ENCODE measurements at places on chromosomes 7 and 10.

- no peak for DNase-seq
These were observed 417.7 kb upstream of the CELF2 start for GRCh38 chr10:10600004-10600403.

- peak; percentile 37 for DNase-seq
These were observed 15.3 kb upstream of the SUN1 start for GRCh38 chr7:816751-817671.

DNA sequence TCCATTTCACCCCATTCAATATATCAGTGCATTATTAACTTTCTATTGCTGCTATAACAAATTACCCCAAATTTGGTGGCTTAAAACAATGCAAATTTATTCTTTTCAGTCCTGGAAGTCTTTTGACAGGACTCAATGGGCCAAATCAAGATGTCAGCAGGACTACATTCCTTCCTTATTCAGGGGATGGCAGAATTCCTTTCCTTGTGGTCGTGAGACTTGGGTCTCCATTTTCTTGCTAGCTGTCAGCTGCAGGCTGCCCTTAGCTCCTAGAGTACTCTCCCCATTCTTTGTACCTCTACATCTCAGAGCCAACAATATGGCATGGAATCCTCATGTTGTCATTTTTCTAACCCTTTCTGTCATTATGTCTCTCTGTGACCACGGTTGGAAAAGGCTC lies 310.6 kb downstream of the HDAC9 start:
- no peak for DNase-seq

DNA sequence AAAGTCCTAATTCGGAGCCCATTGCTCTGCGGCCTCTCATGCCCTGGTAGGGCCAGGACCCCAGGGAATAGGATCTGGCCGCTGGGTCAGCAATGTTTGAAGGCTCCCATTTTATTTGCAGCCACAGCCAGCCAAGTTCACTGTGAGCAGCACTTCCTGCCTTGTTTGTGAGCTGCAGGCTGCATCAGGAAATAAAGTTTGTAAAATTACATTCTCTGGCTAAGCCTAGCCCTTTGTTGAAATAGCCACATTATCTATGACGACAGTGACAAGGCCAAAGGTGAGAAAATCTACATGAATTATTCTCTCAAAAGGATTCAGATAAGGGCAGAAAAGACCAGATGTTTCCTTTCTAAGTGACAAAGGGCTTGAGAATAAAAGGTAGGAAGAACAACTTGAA lies 23.7 kb upstream of the ITGB1 start:
- DNase-seq: no peak

DNA sequence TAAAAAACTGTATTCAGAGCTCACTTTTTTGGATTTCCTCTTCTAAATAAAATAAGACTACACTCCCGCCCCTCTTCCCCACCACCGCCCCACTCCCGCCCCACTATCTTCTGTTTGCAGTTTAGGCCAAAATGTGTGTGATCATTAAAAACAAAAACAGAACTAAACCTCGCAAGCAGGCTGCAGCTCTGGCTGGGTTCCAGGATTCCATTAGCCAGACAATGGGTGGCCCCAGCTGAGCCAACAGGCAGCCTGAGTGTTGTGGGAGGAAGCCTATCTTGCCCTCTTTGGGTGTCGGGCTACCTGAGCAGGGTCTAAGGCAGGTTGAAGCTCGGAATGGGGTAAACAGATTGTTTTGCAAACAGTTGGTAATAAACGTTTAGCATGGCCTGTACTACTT lies 41.7 kb downstream of the ARL4A start:
- no peak for DNase-seq

GRCh38 chr7:44058759-44059218 lies 6.6 kb downstream of the PGAM2 start:
- no peak for DNase-seq

GRCh38 chr10:34979938-34980337 lies 110.2 kb downstream of the CUL2 start:
- no peak for DNase-seq

DNA sequence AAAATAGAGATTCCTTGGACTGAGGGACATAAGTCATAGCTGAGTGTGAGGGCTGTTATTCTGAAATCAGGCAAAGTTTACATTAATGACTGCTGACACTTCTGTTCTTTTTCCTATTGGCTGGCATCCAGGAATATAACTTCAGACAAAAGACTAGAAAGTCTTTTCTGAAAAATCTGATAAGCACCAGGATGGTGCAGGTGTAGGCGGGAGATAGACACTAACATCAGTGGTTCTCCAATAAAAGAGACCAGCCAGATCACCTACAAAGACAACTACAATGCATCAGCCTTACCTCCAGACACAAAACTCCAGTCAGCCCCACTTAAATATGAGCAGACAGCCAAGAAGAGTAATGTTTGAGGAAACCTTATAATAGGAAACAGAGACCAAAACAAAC lies 168.3 kb upstream of the LRGUK start:
- no peak for DNase-seq

DNA sequence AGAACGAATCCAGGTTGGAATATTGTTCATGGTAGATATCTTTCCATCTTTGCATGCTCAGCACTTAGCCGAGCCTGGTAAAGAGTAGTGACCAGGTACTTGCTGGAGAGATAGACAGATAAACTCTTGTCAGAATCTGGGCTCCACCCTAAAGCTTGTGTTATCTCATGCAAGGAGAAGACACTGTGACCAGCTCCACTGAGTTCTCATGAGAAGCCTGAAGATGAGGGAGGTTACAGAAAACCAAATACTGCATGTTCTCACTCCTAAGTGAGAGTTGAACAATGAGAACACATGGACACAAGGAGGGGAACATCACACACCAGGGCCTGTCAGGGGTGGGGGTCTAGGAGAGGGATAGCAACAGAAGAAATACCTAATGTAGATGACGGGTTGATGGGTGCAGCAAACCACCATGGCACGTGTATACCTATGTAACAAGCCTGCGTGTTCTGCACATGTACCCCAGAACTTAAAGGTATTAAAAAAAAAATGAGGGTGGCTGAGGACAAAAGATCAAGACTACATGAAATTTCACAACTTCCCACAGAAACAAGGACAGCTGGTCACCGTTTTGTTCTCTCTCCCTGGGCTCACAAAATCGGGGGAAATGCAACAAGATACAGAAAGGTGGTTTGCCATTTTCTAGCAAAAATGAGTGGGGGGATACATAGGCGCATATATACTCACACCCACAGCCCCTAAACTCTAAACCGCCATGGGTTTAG lies 17.4 kb downstream of the DLG5 start:
- DNase-seq: no peak

DNA sequence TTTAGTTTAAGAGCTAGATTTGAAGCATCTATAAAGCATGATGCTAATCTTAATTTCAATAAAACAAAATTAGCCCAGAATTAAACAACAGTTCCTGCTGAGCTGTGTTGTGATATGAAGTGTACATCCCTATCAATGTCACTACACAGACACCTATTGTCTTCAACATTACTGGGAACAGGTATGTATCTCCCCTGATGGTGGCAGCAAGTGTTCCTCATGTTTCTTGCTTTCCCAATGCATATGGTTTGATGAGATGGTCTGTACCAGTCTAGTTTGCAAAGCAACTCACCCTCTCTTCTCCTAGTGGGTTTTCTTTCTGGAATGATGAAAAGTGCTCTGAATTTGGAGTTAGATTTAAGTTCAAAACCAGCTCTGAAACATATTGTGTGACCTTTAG lies 38.1 kb downstream of the TSPAN12 start:
- DNase-seq: no peak

GRCh38 chr10:35542303-35542702 lies 62.8 kb upstream of the GJD4 start:
- DNase-seq: no peak

- DNase-seq: no peak
These were observed 59.1 kb downstream of the ELAPOR2 start for GRCh38 chr7:87000344-87000743.

DNA sequence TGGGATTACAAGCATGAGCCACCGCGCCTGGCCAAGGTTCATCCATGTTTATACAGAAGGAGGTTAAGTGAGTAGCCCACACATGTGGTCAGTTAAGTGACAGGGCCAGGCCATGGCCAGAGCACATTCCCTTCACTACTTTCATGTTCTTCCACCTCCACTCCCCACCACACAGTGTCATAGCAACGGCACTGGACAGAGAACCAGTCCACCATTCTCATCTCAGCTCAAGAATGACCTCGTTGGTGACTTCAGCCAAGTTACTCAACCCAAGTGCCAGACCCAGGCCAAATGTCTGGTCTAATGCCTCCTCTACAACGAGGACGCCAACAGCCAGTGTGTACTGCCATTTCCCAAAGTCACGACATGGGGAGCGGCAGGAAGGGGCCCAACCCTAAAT lies 62.4 kb downstream of the INHBA start:
- no peak for DNase-seq

GRCh38 chr7:28700790-28701203 lies 257.3 kb downstream of the TRIL start:
- no peak for DNase-seq

DNA sequence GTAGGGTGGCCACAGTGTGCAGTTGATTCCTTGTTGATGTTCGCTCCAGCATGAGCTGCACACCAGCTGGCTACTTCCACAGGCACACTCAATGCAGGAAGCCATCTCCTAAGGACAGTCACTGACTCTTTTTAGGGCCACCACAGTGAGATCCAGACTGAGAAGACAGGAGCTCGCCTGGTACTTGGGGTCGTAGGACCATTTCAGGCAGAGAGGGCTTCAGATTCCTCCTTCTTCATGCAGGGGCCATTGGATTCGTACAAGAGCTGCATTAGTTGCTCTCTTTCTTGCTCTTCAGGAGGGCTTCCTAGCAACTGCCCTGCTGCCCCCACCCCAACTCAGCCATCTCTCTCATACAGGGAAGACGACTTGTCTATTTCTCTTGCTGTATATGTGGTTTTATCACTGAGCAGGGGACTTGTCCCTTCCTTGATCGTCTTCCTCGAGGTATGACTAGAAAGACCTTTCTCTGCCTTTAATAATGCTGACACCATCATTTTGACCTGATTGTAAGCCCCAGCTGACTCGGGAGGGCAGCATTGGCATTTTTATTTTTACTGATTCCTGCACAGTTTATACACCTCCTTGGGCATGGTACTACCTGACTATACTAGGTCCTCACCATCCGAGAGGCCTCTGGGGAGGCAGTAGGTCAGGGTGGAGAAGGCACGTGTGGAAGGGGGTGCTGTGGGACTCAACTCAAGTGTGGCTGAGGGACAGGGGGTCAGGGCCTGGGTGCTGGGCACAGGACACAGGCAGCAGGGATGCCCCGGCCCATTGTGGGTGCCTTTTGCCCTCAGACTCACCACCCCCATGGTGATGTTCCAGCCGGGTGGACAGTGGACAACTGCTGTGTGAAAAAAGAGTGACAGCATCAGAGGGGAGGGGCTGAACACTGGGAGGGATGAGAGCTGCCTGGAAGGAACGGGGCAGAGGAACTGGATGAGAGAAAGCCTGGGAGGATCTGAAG lies 136.7 kb upstream of the ZNF746 start:
- DNase-seq: no peak

DNA sequence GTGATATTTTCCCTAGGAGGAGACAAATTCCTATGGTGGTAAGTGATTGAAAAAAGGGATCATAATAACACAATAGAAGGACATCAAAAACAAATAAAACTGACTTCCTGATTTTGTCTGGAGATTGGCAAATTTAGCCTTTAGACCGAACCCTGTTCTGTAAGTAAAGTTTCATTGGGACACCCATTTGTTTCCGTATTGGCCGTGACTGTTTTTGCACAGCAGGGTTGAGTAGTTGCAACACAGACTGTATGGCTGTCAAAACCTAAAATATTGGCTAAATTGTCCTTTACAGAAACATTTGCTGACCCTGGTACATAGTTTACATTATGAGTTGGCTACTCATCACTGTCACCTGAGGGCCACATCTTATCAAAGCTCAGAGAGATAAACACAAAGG lies 168.6 kb downstream of the PRKCQ start:
- DNase-seq: no peak

GRCh38 chr10:74282848-74283210 lies 131.8 kb downstream of the ADK start:
- no peak for DNase-seq

GRCh38 chr7:150404805-150405583 lies 25.9 kb downstream of the ZNF775 start:
- peak; percentile 49 for DNase-seq

DNA sequence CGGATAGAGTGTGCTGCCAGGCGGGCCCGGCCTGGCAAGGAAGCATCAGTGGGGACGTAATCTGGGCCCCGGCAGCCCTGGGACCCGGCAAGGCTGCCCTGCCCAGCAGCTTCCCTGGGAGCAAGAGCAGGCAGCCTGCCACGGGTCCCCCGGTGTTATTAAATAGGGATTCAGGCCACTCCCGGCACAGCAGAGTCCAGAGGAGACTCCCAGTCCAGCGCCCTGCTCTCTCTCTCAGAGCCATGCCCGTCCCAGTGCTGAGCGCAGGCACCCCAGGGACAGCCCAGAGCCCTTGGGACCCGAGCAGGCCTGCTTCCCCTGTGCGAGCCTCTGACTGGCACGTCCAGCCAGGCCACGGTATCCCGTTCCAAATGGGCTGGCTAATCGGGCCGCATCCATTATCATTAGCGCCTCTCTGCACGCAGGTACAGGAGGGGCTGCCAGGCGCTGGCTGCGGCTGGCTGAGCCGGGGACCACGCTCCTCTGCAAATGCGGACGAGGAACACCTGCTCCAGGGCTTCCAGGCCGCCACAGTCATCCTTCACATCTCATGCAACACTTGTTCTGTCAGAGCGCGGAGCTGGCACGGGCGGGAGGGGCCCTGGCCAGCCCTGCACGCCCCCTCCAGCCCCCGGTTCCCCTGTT lies 344.2 kb upstream of the MKI67 start:
- no peak for DNase-seq

DNA sequence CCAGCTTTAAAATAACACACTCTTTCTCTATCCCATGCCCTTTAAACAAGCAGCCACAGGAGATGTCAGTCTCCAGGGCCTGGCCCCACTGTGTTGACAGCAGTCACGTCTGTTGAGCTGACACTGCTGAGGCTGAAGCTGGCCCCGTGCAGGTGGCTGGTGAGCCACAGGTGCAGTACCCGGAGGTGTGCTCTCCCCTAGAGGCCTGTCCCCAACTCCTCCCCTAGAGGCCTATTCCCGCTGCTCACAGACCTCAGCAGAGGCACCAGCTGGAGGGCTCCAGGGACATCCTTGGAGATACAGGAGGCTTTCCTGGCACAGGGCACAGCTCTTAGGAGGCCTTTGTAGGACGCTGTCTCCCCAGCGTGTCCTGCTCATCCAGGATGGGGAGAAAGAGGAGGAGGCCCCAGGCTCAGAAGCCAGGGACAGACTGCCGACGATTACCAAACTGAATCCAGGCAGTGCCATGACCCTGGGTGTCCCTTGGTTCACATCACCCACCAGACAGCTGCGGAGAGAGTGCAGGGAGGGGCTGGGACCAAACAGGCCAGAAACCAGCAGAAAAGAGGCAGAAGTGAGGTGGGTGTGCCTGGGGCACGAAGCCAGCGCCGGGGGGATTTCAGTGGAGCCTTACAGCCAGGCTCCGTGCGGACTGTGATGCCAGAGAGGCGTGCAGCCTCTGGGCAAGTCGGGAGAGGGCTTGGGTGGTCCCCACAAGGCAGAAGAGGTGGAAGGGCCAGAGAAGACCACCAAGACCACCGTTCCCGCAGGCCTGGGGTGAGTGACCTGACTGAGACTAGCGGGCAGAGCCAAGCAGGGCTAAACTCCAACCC lies 18.5 kb upstream of the TTYH3 start:
- no peak for DNase-seq

GRCh38 chr7:157406971-157407370 lies 70.2 kb downstream of the DNAJB6 start:
- no peak for DNase-seq

Measured in activated CD4-positive, alpha-beta T cell treated with anti-CD3 and anti-CD28 coated beads, Interleukin-2, amount 50 U/mL, for 24 hours (primary cell).